ENCODE measurements at places on chromosomes 7 and 10.
A peak's percentile ranks its signal among the peaks of the same experiment; 100 is the strongest.

- no peak for DNase-seq
Observed at GRCh38 chr10:3428826-3429225, 256.2 kb upstream of the PITRM1 start.

DNA sequence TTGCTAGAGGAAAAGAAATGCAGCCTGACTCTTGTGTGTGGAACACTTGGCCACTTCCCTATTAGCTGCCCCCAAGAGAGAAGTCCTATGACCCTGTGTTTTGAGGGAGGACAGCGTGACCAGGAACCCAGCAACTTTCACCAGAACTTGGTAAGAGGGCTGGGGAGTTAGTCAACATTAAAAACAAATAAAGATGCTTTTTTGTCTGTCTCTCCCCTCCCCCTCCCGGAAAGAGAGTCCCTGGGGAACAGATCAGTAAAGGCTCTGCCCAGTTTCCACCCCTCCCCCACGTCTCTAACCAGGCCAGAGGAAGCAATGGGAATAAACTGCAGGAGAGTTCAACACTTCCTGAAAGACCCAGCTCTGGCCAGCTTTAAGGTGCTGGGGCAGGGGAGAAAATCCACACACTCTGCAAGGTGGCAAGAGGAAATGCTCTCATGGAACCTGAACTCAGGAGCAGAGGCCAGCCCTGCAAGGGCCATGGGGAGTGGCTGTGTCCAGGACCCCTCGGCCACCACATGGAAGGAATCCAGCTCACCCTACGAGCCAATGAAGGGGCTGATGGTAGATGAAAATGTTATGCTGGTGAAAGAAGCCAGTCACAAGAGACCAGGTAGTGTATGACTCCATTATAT, 21.5 kb downstream of the SH3PXD2A start:
- DNase-seq = peak; percentile 69

DNA sequence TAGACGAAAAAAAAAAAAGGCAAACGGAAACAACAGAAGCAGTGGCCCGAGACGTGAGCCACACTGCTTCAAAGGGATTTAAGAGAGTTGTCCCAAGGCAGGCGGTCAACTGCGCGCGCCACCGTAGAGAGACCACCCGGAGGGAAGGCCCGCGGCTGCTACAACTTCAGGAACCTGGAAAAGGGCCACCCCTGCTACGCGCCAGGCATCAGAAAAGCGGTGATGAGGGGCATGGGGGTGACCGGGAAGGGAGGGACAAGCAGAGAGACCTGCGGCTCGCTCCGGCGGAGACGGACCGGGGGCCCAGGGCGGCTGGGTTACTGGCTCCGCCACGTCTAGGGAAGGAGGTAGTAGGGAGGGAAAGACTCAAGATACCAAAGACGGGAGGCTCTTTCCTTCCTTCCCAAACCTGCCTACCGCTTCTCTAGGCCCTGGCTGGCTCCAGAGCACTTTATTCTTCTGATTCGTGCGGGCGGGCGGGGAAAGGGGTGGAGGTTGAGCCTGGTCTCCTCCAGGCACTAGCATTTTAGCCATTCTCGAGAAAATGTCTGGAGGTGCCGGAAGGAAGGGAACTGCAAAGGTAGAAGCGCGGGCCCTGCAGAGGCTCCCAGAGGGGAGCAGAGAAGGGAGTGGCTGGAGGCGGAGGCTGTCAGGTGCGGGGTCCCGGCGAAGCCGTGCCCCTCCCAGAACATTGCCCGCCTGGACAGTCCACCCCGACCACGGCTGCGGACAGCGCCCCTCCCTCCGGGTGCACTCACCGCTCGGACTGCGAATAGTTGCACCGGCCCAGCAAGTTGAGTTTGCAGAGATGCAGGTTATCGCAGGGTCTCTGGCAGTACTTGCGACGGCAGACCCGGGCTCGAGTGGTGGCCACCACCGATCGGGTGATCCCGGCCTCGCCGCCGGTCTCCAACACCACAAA, 993 bp downstream of the ZC3HAV1 start:
- DNase-seq = no peak

DNA sequence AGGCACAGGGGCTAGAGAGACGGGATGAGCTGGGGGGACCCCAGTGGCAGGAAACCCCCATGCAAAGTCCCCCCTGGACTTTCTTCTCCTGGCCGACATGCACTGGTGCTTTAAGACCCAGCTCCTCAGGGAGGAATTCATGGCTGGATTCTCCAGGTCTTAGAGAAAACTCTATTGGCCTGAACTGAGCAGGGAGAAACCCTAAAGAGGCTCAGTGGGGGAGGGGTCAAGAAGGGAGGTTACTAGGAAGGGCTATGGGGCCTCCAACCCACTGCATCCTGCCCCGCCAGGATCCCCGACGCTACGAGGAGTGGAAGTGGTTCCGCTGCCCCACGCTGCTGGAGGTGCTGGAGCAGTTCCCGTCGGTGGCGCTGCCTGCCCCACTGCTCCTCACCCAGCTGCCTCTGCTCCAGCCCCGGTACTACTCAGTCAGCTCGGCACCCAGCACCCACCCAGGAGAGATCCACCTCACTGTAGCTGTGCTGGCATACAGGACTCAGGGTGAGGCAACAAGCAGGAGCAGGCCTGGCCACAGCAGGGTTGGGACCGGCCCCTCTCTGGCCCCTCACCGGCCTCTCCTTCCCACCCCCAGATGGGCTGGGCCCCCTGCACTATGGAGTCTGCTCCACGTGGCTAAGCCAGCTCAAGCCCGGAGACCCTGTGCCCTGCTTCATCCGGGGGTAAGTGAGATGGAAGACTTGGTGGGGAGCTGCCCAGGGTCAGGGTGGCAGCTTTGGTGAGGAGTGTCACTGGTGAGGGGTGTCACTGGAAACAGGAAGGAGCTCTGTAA, 13.8 kb downstream of the ATG9B start:
- no peak for DNase-seq

GRCh38 chr10:33559105-33559504, 224.6 kb upstream of the NRP1 start:
- no peak for DNase-seq

DNA sequence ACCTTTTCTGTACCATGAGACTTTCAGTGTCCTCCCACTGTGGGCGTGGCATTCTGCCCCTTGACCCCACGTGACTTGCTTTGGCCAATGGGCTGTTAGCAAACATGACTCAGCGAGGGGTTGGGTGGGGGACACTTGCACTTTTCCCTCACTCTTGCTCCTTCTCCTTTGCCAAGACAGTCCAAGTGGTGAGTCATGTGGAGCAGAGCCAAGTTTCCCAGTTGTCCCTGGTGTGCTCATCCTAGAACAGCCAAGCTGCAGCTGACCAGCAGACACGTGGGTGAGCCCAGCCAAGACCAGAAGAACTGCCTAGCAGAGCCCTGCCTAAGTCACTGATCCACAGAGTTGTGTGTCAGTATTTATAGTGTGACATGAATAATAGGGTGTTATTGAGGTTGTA, 82.8 kb upstream of the CPXM2 start:
- DNase-seq = no peak

Data from iPS DF 19.7 (cell line).